CD4-positive, alpha-beta T cell treated with Interleukin-10 for 1 hour (primary cell): ENCODE measurements at places on chromosomes 13 and 19.

GRCh38 chr13:99689955-99690354, 188.7 kb downstream of the TM9SF2 start:
- DNase-seq, result no peak

DNA sequence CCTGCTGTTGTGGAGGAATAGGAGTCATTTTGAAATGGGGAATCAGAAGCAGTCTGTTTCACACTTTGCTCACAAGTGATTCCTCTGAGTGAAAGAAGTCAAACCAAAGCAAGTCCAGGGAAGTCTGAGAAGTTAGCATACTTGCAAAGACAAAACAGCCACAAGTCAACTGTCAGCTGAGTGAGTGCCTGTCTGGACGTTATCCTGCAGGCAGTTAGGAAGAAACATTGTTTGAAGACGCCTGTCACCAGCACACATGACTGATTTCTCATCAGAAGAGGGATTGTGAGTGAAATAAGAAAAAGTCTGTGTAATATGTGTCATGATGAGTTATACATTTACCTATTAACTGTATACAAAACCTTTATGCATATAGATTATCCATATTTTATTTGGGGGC, 153.5 kb downstream of the KCNRG start:
- DNase-seq, result no peak

- DNase-seq, result no peak
Observed at GRCh38 chr19:47183601-47184000, 47.4 kb downstream of the BBC3 start.

DNA sequence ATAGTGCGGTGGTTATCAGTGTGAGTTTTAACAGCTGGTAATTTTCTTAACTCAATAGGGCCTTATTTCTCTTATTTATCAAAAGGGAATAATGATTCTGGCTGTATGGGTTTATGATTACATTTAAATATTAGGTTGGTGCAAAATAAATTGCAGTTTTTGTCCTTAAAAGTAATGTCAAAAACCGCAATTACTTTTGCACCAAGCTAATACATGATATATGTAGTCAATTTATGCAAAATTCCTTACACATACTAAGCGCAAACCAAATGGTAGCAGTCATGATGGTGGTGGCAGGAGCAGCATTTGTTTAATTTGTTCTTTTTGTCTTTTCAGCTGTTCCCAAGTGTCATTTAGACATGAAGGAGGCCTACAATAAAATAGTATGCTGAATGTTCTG, 1777.1 kb downstream of the OLFM4 start:
- no peak for DNase-seq

- no peak for DNase-seq
Observed at GRCh38 chr13:31986676-31987470, 44.7 kb upstream of the FRY start.

- no peak for DNase-seq
Observed at GRCh38 chr19:3595521-3596061, 10.3 kb downstream of the GIPC3 start.

- peak; percentile 61 for DNase-seq
Observed at GRCh38 chr13:39612023-39612637, 9.1 kb upstream of the LHFPL6 start.
